ENCODE measurements at places on chromosomes 5 and 9.

- DNase-seq: no peak
Measured at GRCh38 chr9:125683486-125683885, 23.5 kb downstream of the MAPKAP1 start.

- DNase-seq: no peak
Measured at GRCh38 chr5:27171761-27172261, 133.4 kb upstream of the CDH9 start.

GRCh38 chr9:110936719-110937452 lies 101.4 kb downstream of the LPAR1 start:
- no peak for DNase-seq

- no peak for DNase-seq
Measured at GRCh38 chr9:134783699-134784039, 96.9 kb upstream of the FCN2 start.

DNA sequence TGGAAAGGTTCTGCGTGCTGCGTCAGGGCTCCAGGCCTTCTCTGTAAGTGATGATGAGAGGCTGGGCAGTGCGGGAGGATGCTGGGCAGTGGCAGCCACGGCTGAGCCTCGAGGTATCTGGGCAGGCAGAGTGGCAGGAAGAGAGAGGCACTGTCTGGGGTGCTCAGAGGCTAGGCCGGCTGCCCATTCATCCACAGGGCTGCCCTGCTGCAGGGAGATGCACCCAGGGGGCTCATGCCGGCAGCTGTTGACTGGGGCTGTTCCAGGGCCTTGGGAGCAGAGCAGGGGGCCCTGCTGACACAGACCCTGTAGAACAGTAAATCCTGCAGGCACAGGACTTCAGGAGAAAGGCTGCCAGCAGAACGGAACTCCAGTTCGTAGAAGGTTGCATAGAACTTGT lies 88.8 kb downstream of the BOD1 start:
- DNase-seq: no peak

DNA sequence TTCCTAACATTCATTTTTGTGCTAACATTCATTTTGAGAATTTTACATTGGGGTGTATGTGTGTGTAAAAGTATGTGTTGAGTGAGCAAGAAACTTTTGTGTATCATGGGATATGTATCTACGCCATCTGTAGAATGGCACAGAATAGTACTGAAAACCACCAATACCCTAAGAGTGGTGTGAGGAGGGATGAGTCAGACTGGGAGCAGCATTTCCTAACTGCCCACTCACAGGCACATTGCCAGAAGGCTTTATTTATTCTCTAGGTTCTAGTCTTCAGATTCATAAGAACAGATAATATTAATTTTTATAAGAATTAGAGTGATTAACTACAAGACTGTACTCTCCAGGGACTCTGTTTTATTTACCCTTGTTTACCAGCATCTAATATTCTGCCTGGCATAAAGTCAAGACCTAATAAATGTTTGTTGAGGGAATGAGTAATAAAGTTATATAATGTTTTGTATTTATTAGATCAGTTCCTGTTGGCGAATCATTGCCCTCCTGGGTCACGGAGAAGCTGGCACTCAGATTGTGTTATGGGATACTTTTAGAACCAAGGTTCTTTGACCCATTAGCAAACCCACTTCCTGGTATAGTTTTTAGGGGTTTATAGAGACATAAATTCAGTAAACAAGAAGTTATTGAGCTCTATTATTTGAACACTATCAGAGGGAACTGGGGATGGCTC lies 159.1 kb upstream of the PPP2R2B start:
- no peak for DNase-seq

All from NCI-H1048 (cell line).